ENCODE measurements at places on chromosomes 4 and X.
A peak's percentile ranks its signal among the peaks of the same experiment; 100 is the strongest.

- no peak for DNase-seq
Measured at GRCh38 chr4:3781997-3782930, 16.1 kb downstream of the ADRA2C start.

- no peak for DNase-seq
Measured at GRCh38 chr4:147586032-147586431, 31.2 kb upstream of the TMEM184C start.

- no peak for DNase-seq
Measured at GRCh38 chrX:1273896-1274295, 5.3 kb downstream of the CSF2RA start.

- peak; percentile 5 for DNase-seq
Measured at GRCh38 chrX:135931644-135932487, 38.4 kb downstream of the SAGE1 start.

DNA sequence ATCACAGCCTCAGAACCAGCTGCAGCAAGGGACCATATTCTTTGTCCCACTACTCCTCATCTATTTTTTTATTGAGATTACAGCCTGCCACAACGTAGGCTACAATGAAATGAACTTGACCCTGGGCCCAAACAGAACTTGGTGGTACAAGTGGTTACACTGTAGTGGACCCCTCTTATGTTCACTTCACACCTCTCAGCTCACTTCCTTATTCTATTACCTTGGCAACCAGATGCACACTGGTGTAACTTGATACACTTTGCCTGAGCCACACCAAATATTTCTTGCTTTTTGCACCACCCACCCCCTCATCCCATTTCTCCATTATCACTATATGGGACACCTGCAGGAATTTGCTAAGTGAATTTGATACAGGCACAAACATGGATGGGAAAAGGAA, 105.8 kb downstream of the CXCL13 start:
- no peak for DNase-seq

- no peak for DNase-seq
Measured at GRCh38 chr4:11407551-11407950, 21.1 kb downstream of the HS3ST1 start.

DNA sequence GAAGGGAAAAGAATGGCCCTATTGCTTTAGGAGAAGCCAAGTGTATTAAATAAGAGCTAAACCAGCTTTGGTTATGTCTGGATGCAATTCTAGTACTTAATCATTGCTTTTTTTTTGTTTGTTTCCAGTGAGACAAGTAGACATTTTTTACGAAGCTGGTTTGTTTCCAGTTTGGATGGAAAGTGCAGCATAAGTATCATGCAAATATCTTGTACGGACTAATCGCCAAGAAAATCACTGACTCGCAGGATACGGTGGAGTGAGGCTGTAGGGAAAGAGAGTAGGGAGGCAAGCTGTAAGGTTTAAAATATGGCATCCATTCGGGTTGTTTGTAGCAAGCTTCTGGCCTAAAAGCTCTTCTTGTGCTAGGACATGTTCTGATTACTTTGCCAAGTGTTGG, 64.8 kb downstream of the HPGD start:
- no peak for DNase-seq

DNA sequence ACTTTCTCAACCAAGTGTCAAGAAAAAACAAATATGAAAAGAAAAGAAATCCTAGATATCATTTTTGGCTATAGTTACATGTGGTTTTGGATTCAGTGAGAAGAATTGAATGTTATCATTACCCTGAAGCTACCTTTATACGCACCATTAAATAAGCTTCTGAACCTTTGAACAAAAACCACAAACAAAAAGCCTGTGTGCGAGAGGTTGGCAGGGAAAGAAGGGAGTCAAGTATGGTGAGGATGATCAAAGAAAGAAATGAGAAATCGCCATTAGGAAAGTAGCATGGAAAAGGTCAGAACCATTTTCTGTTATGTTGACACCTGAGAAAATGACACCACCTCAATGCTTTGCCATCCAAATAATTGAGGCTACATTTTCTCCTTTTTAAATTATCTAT, 1.2 kb upstream of the SLC7A11 start:
- DNase-seq = no peak

DNA sequence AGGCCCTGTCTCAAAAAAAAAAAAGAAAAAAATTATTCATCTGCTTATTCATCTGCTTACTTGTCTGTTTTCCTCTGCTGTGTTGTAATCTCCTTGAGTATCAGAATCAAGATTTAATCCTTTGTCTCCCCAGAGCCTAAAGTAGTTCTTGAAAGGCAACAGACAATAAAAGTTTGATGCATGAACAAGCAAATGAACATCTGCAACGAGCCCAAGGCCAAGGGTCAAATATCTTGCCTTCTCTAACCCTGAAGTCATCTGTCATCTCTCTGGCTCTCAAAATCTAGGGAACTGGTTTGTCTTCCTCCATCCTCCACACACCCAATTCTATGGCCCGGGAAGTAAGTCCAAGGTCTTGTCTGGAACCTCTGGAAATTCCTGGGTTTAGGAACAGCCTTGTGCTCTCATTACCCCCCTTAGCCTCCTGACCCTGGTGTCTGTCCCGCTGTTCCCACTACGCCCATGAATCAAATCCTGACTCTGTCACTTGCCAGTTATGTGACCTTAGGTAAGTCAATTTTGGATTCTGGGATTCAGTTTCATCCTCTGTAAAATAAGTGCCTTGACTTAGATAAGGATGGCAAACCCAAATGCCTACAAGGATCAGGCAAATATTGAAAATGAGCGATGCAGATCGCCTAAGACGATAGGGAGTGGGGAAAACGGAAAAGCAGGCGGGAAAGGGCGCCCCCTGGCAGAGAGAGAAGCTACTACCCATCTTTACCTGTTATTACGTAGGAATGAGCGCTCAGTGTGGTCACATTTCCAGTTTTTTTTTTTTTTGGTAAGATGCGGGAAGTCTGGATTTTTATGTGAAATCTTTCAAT, 102.7 kb upstream of the DHX15 start:
- DNase-seq = no peak

DNA sequence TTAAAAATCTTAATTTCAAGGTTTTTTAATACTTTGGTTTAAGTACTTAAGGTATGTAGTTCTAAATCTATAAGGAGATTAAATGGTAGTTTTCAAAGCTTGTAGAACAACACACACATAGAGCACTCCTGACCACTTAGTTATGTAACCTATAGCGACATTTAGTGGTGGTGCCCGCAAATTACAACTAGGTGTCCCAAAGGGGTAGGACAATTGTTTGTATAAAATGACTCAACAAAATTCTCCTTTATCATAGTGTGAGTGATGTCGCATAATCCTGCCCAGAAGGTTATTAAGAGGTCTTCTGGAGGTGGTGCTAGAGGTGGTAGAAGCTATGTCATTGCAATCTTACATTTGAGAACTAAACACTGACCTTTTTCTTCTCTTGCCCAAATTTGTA, 373.0 kb upstream of the RASGEF1B start:
- DNase-seq = peak; percentile 21

GRCh38 chrX:1853916-1854315, 239.1 kb downstream of the ASMT start:
- DNase-seq = no peak

DNA sequence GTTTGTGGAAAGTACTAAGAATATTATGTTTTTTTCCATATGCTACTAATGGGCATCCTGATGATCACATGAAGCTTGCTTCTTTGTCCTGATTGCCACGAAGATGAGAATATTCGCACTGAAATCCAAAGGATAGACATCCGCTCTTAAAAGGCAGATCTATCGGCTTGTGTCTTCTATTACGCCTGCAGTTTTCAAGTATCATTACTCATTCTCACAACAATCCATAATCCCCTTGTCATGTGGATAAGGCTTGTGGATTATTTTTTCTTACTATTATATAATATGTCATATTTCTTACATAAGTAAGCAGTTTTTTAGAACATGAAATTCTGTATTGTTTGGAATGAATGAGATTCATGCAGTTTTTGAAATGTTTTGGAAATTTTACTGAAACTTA, 62.8 kb downstream of the KCNIP4 start:
- no peak for DNase-seq

DNA sequence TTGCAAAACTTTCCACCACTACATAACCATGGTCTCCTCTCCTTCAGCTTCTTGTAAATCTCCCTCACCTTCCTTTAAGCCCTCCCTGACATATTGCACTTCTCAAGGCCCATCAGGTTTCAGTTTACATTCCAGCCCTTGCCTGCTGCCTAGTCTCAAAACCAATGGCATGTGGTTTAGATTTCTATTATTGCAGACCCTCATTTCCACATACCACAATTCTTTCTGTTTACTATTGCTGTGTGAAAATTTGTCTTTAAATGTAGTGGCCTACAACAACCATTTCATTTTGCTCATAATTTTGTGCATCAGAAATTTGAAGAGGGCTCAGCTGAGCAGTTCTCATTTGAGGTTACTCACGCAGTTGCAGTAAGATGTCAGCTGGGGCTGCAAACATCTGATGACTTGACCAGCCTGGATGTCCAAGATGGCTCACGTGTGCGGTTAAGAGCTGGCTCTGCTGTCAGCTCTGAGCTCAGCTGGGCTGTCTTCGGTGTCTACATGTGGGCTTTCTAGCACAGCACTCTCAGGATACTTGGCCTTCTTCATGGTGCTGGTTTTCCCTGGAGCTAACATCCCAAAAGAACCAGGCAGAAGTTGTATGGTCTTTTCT, 29.9 kb upstream of the SOD3 start:
- no peak for DNase-seq

GRCh38 chr4:39699687-39700409, 1.9 kb downstream of the UBE2K start:
- DNase-seq = no peak

- no peak for DNase-seq
Measured at GRCh38 chr4:5892323-5893003, 423 bp downstream of the CRMP1 start.

GRCh38 chrX:85375333-85375738, 4.1 kb downstream of the POF1B start:
- DNase-seq = no peak

DNA sequence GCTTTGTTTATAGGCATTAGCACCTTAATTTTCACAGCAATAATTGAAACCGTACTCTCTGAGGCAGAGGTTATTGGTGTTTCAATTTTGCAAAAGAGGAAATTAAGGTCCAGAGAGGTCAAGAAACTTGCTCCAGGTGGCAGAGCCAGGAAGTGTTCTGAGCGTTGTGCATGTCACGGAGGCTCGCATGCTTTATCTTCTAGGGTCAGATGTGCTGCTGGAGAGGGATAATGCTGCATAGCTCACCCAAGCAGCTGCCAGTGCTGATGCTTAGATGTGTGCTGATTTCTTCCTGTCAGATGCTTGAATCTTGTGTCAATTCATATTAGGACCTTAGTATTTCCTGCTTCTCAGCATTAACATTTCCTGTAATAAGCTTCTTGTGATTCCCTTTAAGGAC, 13.0 kb upstream of the FGF5 start:
- no peak for DNase-seq

- no peak for DNase-seq
Measured at GRCh38 chrX:132877954-132878536, 80.4 kb downstream of the HS6ST2 start.

DNA sequence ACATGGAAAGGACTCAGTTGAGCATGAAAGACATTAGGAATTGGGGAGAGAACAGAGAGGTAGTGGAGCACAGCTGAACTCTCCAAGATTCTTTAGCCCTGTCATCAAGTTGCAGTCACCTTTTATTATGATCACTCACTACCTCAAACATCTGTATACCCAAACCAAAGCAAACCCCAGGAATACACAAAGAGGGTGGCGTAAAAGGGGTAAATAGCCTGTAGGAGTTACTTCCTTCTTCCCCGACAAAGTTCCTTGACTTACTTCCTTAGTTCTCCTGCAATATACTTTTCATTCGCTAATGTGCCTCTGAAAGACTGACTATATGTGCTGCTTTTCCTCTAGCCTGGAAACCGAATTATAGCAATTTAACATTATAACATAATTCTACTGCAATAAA, 159.9 kb downstream of the SPRY1 start:
- no peak for DNase-seq

DNA sequence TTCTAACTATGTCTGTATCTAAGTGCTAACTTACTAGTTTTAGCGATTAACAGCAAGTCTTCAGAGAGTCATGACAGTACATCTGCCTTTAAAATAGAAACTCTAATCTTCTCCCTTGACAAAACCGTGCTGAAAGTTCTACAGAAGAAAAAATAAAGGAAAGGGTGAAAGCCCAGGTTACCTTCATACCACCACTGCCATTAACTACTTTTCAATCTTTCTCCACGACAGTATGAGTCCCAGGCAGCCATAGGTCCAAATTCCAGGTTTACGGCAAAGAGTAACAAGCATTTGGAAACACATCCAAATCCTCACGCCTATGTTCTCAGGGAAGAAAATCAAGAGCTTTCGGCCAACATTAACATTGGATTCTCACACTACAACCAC, 12.4 kb upstream of the ZCCHC13 start:
- DNase-seq = no peak

DNA sequence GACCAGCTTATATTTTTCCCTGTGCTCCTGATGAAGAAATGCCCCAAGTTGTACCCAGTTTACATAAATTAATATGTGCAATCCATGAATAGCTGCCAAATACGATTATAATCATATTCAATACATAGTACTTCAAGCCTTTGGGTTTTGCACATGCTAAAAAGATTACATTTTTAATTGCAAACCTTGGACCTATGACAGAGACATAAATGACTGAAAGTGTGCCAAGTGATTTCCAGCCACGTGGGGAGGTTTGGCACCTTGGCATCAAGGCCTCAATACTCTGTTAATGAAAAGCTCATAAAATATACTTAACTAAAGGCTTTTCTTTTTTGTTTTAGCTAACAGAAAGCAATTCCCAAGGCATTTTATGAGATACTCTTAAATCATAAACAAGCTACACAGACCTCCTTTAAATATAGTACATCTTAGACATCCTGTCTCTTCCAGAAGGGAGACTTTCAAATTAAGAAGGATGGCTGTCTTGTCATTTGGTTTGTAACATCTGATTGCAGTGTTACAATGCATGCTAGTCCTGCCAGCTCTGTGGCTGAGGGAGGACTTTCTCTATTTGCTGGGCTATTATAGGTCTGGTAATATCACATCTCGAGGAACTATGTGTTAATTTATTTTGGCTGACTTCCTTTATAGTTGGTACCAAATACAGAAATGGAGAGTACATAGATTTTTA, 404.1 kb downstream of the AFF2 start:
- no peak for DNase-seq
